Keratinocyte (primary cell): ENCODE measurements at places on chromosomes 3 and 15. TPM values are rescaled to one million over a fixed set of nuclear protein-coding genes. Genes with fewer than 3 reads are reported as not detected.
A peak's percentile ranks its signal among the peaks of the same experiment; 100 is the strongest.

- DNase-seq, result no peak
These were observed 222.7 kb downstream of the ARPP21 start for GRCh38 chr3:35862057-35862456.

DNA sequence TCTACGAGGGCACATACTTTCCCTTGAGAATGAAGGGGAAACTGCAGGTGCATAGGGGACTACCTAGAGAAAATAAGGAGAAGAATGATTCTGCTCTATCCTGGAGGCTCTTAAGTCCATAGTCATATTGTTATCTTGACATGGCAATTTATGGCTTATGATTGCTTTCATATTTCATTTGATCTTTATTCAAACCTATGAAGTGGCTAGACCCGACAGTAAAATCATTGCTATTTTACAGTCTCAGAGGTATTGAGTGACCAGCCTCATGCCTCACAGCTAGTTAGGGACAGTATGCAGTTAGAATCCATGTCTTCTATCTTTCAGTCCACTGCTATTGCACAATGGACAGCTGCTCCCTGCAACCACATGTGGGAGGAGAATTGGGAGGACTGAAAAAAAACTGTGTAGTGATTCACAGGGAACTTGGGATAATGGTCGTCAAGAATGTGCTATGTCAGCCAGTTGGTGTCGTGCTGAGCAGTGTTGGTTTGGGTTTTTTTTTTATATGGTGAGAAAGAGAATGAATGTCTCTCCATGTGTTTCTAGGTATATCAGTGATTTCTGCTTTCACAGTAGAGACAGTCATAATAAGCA, 63.2 kb upstream of the SPPL2A start:
- peak; percentile 11 for DNase-seq

DNA sequence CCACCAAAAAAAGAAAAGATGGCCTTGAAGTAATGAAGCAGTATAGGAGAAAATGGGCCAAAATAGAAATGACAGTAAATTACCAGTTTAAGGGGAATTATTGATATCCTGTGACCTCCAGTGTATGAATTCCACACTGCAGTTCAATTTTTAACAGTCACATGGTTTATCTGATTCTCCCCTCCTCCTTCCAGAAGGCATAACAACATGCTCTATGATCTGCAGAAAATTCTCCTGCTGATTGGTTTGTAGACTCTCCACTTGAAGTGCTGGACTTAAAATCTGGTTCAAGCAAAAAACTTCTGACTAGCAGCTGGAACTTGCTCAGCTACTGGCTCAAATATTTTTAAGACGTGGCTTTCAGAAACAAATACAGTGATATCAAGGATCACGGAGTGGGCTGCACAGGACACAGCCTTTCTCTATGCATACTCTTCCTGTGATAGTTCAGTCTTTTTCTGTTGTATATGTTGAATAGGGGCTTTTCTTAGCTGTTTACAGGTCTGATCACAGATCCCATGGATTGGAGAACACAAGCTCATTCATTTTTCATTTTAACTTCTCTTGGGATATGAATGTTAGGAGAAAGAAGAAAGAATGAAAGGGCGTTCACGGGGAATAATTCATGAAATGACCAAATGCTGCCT, 211.5 kb downstream of the LSAMP start:
- no peak for DNase-seq

DNA sequence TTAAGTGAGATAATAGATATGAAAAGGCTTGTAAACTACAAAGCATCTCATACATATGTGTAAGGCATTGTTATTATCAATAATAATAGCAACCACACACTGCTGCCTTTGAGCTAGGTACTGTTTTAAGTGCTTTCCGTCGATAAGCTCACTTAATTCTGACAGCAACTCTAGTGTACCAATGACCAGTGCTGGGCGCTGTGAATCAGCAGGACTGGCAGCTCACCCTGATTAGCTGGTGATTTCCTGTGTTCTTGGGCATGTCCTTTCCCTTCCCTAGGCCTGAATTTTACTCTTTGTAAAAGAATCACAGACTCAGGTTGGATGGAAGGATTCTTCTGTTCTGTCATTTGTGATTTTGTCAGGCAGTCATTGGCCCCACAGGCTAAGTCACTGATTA, 215.6 kb downstream of the LPP start:
- no peak for DNase-seq

The FSTL1 gene
- 59.0 to 93.9 TPM (median 67.1 TPM) in 3 replicates for polyA plus RNA-seq

The CCR8 gene
- not detected in 3 replicates for polyA plus RNA-seq

The PRSS50 gene
- polyA plus RNA-seq, result not detected in 3 replicates

The FAM174B gene
- polyA plus RNA-seq, result 0.22 to 0.73 TPM (median 0.44 TPM) in 3 replicates

The SLC41A3 gene
- polyA plus RNA-seq, result 30.2 to 39.8 TPM (median 39.5 TPM) in 3 replicates
